ENCODE measurements at places on chromosomes 5 and 9.

GRCh38 chr9:126459126-126459525 is 132.5 kb downstream of the MVB12B start:
- no peak for DNase-seq

DNA sequence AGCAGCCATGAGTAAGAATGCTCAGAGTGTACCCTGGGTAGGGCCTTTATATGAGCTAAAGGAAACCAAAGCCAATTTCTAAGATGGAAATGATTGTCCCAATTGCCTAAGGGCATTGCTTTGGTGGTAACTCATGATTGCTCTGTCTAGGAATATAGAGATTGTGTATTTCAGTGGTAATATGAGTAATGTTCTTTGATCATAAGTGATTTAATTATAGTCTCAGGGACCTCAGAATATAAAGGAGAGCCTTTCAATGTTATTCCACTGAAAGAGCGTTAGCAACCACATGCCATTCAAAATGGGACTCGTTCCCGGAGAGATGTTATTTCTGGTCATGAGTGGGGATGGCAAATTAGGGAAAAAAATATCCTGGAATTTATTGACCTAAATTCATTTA is 340.5 kb downstream of the ARHGEF28 start:
- DNase-seq = no peak

- DNase-seq = no peak
These were observed 41.7 kb downstream of the SEMA6A start for GRCh38 chr5:116532762-116533525.

DNA sequence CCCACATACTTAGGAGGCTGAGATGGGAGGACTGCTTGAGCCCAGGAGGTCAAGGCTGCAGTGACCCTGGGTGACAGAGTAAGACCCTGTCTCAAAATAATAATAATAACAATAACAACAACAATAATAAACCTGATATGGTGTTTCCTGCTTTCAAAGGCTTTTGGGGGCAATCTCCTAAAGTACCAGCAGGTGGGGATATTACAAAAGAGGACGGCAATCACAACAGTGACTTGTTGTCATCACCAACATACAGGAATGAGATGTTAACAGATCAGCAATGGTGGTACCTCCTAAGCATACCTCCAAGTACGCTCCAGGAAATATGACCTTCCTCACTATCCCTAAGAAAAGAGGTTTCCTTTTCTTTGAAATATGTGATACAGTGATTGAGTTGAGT is 91.1 kb upstream of the RNF180 start:
- DNase-seq = no peak

- DNase-seq = no peak
These were observed 88.1 kb downstream of the FANCC start for GRCh38 chr9:95229230-95229915.

DNA sequence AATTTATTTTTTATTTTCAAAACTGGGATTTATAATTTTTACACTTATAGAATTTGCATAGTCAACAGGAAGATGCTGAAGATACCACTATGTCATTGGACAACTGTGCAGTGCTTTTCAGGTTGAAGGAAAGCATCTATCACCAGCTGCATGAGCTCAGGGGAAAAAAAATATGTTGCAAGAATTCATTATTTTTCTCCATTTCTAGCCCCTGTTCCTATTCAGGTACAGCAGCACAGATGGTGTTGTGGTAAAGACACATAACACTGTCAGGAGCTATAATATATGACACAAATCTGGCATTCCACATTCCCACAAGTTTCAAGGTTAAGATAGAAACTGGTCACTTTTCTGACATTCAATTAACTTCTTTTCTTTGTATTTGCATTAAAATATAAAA is 1088.6 kb downstream of the MAT2B start:
- no peak for DNase-seq

GRCh38 chr5:113147101-113147508 is 170.5 kb downstream of the DCP2 start:
- no peak for DNase-seq

DNA sequence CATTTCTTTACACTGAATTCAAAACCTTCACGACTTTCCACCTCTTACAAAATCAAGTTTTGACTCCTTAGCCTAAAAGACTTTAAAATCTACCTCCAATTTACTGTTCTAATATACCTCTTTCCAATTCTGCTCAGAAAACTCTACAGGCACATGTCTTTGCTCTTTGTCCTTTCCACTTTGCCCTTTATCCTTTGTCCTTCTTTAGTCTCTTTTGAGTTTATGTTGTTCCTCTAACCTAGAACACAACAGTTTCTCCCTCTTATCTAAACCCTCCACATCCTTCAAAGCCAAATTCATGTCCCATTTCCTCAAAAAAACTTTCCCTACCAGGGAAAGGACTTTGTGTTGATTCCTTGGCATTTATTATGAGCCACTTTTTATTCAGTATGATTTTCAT is 1.4 kb downstream of the CDKL3 start:
- no peak for DNase-seq

DNA sequence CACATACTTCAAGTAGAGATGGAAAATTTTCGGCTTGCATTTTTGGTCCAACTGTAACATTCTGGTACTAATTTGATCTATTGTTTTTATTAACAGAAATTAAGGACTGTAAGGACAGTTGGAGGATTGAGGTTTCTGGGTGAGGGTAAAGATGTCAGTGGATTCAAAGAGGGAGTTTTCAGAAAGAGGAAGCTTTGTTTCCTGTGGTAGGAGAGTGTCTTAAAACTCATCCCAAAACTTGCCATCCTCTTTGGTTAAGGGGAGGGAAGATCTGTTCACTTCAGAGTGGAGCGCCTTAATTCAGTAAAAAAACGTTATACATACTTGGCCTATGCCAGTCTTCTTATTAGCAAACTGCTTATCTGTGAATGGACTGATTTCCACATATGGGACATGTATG is 13.8 kb downstream of the CNTRL start:
- DNase-seq = no peak

DNA sequence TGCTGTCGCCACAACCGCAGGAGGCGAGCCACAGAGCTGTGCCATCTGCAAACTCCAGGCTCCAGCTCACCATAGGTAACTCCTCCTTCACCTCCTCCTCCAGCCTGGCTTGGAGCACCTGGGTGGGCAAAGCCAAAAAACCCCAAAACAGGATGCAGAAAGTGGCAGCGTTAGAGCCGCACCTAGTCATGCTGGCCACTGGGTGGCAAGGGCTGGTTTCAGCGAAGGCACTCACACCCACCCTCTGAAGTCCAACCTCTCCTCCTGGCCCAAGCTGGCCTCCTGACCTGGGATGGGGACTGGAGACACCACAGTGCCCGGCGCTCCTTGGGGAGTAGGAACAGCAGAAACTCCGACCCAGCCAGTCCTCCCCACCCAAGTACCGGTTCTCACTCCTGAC is 28.7 kb upstream of the ZNF354B start:
- DNase-seq = no peak

GRCh38 chr9:87383344-87384150 is 114.1 kb upstream of the DAPK1 start:
- no peak for DNase-seq

GRCh38 chr5:114252226-114252625 is 109.6 kb upstream of the KCNN2 start:
- no peak for DNase-seq

- no peak for DNase-seq
These were observed 32.7 kb upstream of the ZCCHC9 start for GRCh38 chr5:81268521-81269196.

DNA sequence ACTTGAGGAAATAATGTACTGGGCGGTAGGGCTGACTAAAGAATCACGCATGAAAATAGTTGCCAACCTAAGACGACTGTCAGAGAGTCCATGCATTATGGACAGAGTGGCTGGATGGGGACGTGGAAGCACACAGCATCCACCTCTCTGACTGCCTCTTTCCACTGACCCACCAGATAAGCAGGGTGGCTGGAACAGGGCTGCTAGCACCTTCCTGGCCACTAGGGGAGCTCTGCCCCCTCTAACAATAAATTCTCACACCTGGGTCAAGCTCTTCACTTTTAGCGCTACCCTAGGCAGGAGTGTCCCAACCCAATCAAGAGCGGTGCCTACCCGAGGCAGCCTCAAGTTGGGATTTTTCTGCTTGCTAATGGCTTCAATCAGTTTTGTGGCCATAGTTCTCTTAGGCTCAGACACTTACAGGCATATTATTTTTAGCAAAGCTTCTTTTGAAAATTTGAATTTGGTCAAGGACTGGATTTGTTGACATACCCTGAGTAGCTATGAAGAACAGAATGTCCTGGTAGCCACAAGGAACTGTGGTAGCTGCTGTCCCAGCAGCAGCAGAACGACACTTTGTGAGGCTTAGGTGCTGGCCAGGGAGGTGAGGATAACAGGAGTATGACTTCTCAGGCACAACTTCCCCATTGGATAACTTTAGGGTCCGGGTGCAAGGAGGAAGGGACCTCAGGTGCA is 6.9 kb upstream of the TPM2 start:
- DNase-seq = peak; percentile 69

- no peak for DNase-seq
These were observed 76.6 kb upstream of the MAST4 start for GRCh38 chr5:66519626-66520025.

GRCh38 chr9:95649801-95650213 is 133.0 kb upstream of the PTCH1 start:
- no peak for DNase-seq
